ENCODE measurements at places on chromosomes 11 and 22. TPM values are rescaled to one million over a fixed set of nuclear protein-coding genes. Genes with fewer than 3 reads are reported as not detected.

The YPEL4 gene
- 0.09 TPM for polyA plus RNA-seq

The CDKN1C gene
- polyA plus RNA-seq, result not detected

The MSANTD4 gene
- 5.9 TPM for polyA plus RNA-seq

The ATG13 gene
- 100 TPM for polyA plus RNA-seq

The HEPN1 gene
- not detected for polyA plus RNA-seq

The NLRP14 gene
- not detected for polyA plus RNA-seq

The GDPD4 gene
- not detected for polyA plus RNA-seq

The SHISA8 gene
- polyA plus RNA-seq, result not detected

The FOLR1 gene
- not detected for polyA plus RNA-seq

GRCh38 chr11:65395961-65396530 is 9.6 kb downstream of the FRMD8 start:
- DNase-seq, result no peak

DNA sequence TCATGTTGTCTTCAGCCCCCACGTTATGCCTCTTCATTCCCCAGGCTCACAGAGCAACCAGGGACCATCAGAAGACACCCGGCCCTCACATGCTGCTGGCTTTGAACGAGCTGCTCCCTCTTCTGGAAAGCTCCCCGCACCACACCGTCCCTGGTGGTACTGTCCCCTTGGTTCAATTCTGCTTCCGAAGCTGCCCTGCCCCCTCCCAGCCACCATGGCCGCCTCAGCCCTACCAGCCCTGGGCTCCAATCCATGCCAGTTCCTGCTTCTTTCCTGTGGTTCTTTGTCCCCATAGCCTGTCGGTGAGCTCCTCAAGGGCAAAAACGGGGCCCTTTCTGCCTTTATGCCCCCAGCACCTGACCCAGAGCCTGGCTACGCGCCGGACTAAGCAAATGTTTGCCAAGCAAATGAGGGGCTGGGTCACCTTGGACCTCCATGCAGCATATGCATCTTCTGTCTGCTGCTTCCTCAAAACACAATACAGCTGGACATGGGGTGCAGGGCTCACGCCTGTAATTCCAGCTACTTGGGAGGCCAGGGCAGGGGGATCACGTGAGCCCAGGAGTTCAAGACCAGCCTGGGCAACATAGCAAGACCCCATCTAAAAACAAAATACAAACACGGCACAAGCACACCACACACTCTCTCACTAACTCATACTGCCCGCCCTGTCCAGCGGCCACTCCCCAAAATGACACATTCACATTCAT is 21.3 kb downstream of the TNKS1BP1 start:
- DNase-seq, result no peak

DNA sequence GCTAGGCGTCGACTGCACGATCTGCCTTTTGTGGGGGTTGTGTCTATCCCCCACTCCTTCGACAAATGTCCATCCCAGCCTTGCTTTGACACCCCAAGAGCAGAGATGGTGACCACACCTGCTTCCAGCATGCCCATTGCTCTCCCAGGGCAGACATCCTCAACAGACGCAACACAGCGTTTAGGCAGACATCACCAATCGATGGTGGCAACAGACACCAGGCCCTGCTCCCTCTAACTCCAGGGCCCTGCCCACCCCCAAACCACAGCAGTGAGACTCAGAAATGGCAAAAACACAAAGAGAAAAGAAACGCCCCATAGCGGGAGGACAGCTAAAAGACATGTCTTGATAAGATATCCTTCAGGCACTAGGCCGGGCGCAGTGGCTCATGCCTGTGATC is 150.9 kb downstream of the CRYBB2 start:
- DNase-seq, result no peak

DNA sequence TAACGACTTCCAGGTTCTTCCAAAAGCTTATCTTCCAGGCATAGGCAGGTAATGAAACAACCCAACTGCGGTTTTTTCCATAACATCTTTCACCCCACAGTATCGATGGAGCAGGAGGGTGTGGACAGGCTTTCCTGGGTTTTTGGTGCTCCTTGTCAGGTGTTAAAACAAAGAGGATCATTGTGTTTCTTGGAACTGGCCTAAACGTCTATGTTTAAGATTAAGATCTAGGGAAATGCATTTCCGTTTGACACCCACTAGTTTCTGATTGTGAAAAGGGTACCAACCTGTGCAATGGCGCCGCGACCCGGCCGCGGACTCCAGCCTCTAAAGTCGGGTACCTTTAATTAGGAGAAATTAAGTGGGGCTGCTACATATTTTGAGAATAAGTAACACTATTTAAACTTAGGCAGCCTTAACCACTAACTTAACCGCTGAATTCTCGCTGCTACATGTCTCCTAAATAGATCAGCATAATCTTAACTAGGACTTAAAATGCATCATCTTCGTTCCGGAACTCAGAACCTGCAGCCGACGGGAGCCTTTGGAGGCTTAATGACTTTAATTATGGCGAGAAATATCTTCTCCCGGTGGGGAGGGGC is 31.5 kb downstream of the C22orf31 start:
- DNase-seq, result no peak

GRCh38 chr11:133907216-133907615 is 49.6 kb downstream of the IGSF9B start:
- no peak for DNase-seq

DNA sequence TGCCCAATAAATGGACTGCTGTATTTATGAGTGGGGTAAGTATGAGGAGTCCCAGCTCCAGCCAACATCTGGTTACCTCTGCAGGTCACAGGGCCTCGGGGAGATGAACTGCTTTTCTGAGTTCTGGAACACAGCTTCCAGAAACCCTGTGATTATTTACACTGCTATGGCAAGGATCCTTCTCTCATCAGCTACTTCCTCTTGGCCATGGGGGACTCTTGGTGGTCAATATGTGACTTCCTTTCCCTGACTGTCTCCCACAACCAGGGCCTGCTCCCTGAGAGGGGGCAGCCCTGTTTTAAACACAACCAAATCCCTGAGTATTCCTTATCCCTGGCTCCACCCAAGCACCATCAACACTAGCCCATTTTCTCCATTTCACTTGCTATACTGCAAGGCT is 10.0 kb downstream of the RHOG start:
- no peak for DNase-seq

DNA sequence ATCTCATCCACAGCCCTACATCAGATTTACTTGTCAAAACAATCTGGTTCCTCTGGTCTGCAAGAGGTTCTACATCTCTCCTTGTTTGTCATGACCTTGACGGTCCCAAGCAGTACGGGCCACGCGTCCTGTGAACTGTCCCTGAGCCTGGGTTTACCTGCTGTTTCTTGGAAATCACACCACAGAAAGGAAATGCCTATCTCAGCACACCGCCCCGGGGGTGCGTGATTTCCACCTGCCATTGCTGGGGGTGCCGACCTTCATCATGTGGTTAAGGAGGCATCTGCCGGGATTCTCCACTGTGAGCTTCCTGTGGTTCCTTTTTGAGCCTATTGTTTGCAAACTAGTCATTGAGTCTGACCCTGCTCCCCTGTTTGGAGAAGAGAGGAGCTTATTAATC is 1363.4 kb downstream of the BRD1 start:
- no peak for DNase-seq

- no peak for DNase-seq
Measured at GRCh38 chr11:20249796-20250195, 89.5 kb upstream of the DBX1 start.

- DNase-seq, result no peak
Measured at GRCh38 chr11:84524422-84525051, 1102.6 kb downstream of the DLG2 start.

DNA sequence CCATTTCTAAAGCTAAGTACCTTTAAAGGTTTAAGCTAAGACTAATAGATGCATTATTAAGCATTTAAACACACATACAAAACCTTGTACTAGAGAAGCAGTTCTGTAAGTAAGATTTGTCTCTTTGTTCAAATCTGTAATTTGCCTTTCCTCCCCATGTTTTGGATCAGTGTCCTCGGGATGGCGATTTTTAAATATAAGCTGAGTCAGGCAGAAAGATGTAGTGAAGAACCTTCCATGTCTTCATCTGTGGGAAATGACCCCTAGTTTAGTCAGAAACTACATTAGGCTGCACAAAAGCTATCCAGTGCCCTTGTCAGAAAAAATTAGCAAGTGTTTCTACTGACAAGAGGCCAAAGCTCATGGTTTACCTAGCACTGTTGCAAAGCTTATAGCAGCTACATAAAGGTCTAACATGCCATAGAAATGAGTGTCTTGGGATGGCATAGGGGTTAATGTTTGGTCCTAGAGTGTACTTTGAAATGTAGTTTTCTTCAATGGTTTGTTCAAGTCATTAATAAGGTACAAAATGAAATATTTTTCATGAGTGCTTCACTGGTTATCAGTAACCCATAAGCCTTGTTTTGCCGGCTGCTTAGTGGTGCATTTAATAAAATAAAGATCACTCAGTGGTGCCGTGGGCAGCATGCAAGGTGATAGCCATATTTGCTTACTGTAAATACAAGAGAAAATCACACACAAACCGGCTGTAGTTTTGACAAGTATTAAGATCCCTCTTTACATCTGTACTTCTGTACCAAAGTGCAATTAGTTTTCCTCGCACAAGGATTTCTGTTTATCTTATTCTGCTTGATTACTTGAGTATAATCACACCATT is 139.8 kb downstream of the ELP4 start:
- DNase-seq, result no peak

- DNase-seq, result no peak
Measured at GRCh38 chr11:88555018-88555828, 217.7 kb upstream of the CTSC start.

- no peak for DNase-seq
Measured at GRCh38 chr11:126210871-126211235, 597 bp downstream of the RPUSD4 start.

GRCh38 chr22:37638391-37639069 is 939 bp upstream of the SH3BP1 start:
- DNase-seq, result peak; percentile 50

DNA sequence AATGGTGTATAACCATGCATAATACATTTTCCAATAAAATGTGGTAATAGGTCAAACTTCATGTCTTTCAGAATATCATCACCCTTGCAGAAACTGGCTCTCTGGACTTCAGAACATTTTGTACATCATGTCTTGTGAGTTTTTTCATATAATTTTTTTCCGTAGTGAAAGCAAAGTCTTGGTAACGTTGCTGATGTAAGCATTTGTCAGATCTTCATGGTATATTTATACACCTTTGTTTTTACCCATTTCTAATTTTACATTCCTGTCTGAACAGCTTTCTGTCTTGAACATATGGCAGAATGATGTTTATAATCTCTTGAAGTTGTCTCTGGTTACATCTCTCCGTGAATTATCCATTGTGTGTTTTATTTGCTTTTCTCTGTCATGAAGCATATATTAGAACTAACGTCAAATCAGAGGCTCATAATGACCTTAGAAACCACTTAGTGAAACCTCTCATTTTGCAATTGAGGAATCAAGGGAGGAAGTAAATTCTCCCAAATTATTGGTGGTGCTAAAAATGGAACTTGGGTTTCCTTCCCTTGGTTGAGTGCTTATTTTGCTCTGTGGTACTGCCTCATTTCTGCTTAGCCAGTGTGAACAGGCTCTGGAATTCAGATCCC is 37.4 kb downstream of the CSRP3 start:
- no peak for DNase-seq

- DNase-seq, result no peak
Measured at GRCh38 chr11:130634961-130635473, 186.6 kb downstream of the ADAMTS15 start.

- DNase-seq, result no peak
Measured at GRCh38 chr22:17436981-17437412, 67.7 kb downstream of the CECR2 start.

DNA sequence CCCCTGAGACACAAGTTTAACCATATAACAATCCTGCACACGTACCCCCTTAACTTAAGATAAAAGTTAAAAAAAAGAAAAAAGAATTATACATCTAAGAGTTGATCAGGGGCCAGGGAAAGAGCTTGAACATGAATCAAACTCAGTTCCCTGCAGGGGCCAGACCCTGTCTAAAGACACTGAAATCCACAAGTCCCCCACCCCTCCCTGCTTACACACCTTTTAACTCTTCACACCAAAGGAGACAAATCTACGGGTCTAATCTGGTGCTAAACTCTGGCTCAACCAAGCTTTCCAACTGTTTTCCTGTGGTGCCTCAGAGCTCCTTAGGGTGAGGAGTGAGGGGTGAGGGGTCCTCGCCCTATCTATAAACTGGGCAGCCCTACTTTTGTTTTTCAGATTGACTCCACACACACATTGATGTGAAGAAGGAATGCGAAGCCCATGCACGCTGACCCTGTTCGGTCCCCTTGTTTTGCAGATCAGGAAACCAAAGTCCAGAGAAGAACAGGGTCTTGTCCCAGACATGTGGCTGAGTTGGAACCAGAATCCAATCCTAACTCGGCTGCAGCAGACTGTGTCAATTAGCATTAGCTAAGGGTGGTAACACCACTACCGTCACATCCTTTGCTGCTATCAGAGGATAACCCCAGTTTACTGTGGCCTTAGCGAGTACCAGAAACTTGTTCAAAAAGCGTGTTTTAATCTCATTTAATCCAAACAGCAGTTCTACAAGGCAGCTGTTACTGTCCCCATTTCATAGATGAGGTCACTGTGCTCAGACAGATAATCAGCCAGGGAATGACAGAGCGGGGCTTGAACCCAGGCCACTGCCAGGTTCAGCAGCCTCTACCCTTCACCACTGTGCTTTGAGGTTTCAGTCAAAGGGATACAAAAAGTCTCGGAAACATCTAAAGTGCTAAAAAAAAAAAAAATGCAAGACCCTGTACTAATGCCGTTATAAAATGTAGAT is 145.2 kb upstream of the SYT13 start:
- DNase-seq, result no peak

GRCh38 chr11:36326524-36327419 is 30.7 kb downstream of the PRR5L start:
- no peak for DNase-seq

DNA sequence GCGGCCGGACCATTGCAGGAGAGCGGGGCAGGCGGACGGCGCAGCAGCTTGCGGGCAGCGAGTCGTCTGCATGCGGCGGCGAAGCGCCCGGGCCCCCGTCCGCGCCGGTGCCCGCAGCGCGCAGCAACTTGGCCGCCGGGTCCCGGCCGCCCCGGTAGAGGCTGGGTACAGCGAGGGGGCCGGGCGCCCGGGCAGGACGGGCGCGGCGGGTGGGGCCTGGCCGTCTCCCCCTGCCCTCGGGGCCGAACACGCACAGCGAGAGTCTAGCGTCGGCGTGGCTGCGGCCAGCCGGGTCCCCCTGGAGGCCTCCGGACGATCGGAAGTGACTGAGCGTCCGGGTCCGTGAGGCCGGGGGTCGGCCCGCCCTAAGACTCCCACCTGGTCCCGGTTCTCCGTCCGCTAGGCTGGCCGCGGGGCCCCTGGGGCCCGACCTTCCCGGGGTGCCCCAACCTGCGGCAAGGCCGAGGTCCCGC is 775 bp upstream of the TRABD start:
- no peak for DNase-seq

Data from immature natural killer cell (primary cell).